ENCODE measurements at places on chromosomes 7 and 10.

DNA sequence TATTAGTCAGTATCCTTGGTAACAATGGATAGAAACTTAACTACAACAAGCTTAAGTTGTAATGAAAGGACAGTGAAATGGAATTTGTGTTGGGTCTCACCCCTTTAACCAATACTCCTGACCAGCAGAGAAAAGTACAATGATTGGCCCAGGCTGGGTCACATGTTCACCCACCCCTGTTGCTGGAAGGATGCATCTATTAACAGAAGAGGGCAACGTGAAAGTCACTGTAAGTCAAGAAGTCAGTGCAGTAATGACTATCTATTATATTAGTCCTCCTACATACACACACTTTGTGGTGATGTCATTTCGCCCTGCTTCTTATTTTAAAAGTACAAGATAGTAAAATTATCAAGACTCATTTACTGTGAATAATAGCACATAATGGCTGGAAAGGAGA lies 16.2 kb downstream of the PNLIPRP2 start:
- DNase-seq, result no peak

DNA sequence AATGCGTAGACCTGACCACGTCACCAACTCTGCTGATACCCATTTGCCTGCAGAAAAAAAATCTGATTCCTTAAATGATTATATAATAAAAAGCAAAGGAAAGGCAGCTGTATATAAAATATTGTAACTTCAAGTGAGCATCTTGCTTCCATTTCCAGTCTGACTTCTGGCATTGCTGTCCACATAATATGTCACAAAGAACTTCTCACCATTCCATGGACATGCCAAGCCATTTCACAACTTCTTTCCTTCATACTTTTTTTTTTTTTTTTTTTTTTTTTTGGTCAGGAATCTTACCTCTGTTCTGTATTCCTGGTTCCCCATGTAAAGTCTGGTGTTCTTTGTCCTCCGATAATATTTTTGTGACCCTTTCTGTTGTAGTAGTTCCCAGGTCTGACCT lies 165.5 kb downstream of the SND1 start:
- no peak for DNase-seq

DNA sequence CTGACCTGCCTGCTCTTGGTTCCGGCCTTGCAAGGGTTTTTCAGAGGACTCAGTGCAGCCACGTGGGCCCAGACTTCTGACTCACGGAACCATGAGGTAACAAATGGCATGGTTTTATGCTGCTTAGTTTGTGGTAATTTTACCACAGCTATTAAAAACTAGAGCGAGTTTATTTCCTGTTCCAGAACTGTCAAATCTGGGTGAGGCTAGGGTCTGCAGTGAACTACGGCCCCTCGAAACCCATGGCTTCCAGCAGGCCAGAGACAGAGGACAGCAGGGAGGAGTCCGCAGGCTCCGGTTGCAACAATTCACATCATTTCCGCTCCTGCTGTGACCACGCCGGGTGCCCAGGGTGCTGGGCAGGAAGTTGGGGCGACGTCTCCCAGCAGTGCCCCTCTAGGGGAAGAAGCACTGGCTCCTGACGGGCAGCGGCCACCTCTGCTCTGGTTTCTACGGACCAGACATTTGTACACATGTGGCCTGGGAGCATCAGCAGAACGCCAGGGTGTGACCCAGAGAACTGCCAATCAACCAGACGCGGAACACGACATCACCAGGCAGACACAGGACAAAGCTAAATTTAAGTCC lies 74.8 kb downstream of the ADARB2 start:
- no peak for DNase-seq

GRCh38 chr7:87506246-87507180 lies 31.0 kb upstream of the ABCB4 start:
- DNase-seq, result peak; percentile 45

- no peak for DNase-seq
These were observed 74.8 kb downstream of the SKAP2 start for GRCh38 chr7:26789481-26790184.

DNA sequence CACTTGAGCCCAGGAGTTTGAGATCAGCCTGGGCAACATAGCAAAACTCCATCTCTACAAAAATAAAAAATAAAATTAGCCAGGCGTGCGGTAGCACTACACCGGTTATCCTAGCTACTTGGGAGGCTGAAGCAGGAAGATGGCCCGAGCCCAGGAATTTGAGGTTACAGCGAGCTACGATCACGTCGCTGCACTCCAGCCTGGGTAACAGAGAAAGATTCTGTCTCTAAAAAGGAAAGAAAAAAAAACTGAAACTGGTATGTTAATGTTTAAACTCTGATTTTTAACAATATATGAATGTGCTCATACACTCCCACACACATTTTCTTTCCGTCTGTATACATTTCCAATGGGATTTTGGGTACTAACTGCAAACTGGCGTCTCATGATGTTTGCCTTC lies 140.6 kb upstream of the KMT2E start:
- DNase-seq, result no peak

DNA sequence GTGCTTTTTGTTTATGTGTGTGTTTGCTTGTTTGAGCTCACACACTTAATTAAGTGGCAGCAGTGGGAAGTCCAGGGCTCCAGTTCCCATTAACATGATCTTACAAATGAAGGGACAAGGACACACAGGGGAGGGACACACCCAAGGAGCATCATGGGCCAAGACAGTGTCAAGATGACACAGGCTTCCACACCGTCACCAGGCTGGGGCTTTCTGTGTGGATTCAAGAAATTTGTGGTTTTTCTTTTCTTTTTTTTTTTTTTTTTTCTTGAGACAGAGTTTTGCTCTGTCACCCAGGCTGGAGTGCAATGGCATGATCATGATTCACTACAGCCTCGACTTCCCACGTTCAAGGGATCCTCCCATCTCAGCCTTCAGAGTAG lies 173.6 kb downstream of the KIAA1217 start:
- no peak for DNase-seq

- DNase-seq, result no peak
These were observed 5.0 kb downstream of the BCCIP start for GRCh38 chr10:125828311-125828710.

DNA sequence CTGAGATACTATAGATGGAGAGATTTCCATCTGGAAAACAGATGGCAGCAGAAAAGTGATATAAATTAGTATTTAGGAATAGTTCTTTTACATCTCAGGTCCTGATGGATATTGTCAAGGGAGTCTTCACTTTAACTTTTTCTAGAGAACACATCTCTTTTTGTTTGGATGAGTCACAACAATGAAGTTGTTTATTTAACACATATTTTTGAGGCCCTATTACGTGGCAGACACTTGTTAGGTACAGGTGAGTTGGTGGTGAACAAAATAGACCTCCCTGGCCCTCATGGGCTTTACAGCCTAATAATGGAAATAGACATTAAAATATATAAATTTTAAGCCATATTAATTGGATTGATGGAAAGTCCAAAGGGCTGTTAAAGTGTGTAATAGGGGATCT lies 168.3 kb downstream of the VTI1A start:
- no peak for DNase-seq

- peak; percentile 74 for DNase-seq
These were observed 20.9 kb upstream of the DNAJB12 start for GRCh38 chr10:72375585-72375984.

GRCh38 chr10:2700626-2701305 lies 366.6 kb upstream of the PFKP start:
- DNase-seq, result no peak

DNA sequence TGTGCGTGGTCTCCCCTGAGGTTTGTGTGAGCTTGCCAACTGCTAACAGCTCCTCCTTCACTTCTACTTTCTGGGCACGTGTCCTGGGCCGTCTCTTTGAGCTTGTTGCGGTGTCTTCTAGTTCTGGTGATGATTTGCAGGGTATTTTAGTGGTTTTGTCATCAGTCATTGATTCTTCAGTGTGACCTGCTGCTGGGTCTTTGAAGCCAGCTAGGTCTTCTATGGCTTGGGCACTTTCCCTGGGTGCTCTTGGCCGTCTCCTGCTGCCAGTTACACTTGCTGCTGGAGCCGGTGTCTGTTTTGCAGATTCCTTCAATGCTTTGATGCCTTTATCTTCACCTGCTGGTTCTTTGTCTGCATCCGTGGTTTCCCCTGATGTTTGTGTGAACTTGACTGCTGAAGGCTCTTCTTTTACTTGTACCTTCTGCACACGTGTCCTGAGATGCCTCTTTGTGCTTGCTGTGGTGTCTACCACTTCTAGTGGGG lies 23.0 kb downstream of the MKI67 start:
- DNase-seq, result no peak

- no peak for DNase-seq
These were observed 107.9 kb upstream of the FAM171A1 start for GRCh38 chr10:15478950-15479349.

- no peak for DNase-seq
These were observed 3.4 kb downstream of the GPR85 start for GRCh38 chr7:113083132-113083815.

DNA sequence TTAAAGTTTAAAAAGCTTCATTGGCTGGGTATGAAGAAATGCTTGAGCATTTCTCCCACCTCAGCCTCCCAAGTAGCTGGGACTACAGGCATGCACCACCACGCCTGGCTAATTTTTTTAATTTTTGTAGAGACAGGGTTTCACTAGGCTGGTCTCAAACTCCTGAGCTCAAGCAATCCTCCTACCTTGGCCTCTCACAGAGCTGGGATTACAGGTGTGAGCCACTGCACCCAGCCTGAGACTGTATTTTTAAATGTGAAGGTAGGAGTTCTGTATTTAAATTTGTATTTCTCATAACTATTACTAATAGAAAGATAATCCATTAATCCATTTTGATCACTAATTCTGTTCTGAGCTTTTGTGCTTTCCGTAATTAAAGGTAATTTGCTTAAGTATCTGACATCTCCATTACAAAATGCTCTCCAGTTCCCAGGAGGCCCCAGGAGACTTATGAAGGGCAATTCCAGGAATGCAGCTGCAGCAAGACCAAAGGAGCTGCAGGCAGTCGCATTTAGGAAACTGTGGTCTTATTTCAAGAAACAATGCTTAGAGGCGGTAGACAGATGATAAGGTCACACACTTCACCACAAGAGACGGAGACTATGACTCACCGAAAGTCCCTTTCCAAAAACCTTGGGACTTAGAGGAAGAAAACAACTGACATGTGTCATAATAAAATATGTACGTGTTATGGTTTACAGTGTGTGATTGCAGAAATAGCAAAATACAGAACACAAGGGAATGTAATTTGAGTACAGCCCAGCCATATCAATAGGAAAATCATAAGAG lies 23.3 kb downstream of the YAE1 start:
- peak; percentile 20 for DNase-seq

DNA sequence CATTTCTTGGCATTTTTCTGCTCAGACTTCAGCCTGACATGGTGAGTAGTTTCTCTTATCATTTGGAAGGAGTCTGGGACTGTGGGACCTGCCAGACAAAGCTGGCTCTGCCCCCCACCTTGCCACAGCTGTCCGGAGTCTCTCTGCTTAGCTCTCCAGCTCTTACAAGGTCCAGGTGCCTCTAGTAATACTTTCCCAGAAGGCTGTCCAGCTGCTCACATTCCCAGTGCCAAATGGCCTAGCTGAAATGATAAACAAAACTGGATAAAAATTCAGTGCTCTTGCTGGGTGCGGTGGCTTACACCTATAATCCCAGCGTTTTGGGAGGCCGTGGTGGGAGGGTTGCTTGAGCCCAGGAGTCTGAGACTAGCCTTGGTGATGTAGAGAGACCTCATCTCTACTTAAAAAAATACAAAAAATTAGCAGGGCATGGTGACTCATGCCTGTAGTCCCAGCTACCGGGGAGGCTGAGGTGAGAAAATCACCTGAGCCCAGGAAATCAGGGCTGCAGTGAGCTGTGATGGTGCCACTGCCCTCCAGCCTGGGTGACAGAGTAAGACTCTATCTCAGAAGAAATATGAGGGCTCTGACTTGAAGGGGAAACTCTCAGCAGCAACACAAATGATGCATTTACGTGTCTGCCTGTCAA lies 86.8 kb downstream of the C10orf90 start:
- DNase-seq, result no peak

DNA sequence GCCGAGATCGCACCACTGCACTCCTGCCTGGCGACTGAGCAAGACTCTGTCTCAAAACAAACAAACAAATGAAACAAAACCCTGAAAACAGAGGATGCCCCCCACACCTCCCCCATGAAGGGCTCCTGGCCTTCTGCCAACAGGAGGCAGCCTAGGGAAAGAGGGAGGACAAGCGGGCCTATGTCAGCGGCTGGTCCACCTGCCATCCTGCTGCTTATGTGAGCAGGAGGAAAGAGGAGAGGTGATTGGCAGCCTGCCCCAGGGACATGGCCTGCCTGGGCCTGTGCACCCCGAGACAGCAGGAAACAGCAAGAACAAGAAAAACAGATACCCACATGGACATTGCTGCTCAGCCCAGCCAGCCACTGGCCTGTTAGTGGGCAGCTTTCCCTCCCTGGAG lies 9.1 kb upstream of the ZNF316 start:
- DNase-seq, result no peak

DNA sequence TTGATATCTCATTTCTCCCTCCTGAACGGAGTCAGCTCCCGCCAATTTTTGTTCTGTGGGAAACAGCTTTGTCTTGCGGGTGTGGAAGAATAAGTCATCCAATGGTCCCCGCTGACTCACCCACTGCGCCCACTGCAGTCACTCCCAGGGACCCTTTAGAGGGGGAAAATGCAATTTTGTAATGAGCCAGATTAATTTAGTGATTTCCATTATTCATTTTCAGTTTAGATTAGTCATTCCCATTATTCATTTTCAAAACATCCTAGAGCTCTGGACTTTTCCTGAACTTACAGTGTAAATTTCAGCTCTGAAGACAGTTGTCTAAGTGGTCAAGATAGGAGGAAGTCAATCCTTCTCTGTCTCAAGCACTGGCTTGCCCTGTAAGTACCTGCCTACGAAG lies 154.9 kb upstream of the TMEM72 start:
- DNase-seq, result no peak

DNA sequence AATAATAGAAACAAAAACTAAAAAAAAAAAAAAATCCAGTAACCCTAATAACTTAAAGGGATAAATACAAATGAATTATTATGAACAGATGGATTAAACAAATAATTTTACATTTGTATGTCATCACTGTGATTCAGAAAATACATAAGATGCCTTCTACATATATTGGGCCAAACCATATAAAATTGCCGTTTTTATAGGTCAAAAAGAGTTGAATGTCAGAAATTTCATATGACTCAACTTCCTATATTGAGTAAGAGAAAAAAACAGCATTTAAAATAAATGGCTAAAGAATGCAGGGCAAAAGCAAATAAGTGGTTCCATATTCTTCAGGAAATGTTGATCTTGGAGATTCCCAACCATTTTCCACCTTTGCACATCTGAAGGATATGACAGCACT lies 9.4 kb downstream of the SLC35B4 start:
- DNase-seq, result no peak

GRCh38 chr7:130141884-130142653 lies 63.1 kb downstream of the TMEM209 start:
- DNase-seq, result no peak

GRCh38 chr10:22427101-22427500 lies 81.8 kb downstream of the SPAG6 start:
- no peak for DNase-seq

DNA sequence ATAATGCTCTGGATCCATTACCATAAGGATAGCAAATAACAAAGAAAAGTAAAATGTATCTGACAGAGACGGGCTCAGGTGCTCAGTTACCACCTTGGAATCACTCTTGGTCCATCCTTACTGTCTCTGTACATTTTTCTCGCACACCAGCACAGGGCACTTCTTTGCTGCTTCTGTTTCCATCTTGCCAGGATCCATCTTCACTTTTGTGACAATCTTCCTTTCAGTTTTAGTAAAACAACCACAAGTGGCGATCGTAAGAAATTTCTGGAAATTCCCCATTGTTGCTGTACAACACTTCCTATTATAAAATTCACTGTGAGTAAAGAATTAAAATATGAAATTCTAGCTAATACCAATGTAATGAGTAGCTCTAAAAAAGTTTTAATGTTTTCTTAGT lies 695.5 kb downstream of the GRM8 start:
- no peak for DNase-seq

All from pons (tissue), 1 donor.